Activated naive CD8-positive, alpha-beta T cell treated with anti-CD3 and anti-CD28 coated beads for 36 hours (primary cell): ENCODE measurements at places on chromosomes 13 and 19. TPM values are rescaled to one million over a fixed set of nuclear protein-coding genes. Genes with fewer than 3 reads are reported as not detected.
A peak's percentile ranks its signal among the peaks of the same experiment; 100 is the strongest.

The ADGRE3 gene
- total RNA-seq = not detected

The KCNN1 gene
- total RNA-seq = not detected

DNA sequence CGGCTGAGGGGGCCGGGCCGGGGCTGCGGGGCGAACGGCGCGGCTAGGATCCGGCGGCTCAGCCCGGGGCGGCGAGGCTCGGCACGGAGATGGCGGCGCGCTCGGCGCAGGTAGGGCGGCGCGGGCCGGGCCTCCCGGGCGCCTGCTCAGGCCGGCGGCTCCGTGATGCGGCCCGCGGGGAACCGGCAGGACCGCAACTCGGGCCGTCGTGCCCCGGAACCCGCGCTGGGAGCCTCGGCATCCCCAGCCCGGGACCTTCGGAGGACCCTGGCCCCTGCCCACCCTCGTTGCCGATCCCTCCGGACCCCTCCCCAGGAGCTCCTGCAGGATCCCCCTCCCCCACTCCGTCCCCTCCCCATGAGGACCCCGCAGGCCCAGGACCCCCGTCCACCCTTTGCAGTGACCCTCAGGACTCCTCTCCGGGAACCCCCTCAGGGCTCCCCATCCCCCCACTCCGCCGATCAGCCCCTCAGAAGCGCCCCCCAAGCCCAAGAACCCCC is 304 bp downstream of the EVI5L start:
- H3K27ac ChIP-seq = no peak overlapping the region
- H3K4me1 ChIP-seq = peaks cover 13% of the 10 kb centered on the region
- peaks cover 6% of the 10 kb centered on the region for H3K27me3 ChIP-seq
- H3K4me3 ChIP-seq = peak overlapping the region; percentile 74
- DNase-seq = no peak

- H3K27me3 ChIP-seq = no peaks in the 10 kb centered on the region
- peaks cover 46% of the 10 kb centered on the region for H3K4me1 ChIP-seq
These were observed 5.8 kb downstream of the FCHO1 start for GRCh38 chr19:17757125-17757524.

DNA sequence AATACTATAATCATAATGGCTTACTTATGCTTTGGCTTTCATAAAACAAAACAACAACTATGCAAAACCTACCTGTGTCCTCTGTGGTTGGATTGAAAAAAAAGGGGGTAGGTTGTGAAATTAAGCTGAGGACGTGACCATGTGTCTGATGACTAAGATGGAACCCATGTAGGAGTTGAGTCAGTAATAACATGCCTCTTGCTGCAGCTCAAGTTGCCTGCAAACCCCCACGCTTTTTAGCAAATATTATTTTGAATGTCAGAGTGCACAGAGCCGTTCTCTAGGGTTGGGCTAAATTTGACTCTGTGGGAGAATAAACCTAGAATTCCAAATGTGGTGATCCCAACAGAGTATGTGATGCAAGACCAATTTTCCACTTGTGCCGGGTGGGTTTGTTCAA is 209.3 kb downstream of the KCNRG start:
- peaks cover 31% of the 10 kb centered on the region for H3K4me1 ChIP-seq
- H3K36me3 ChIP-seq = no peaks in the 10 kb centered on the region
- DNase-seq = peak; percentile 23
- H3K27me3 ChIP-seq = peaks cover 16% of the 10 kb centered on the region
